Activated CD4-positive, CD25-positive, alpha-beta regulatory T cell treated with anti-CD3 and anti-CD28 coated beads, Interleukin-2, amount 50 U/mL, for 72 hours (primary cell): ENCODE measurements at places on chromosomes 7 and 10.

GRCh38 chr7:73555411-73555982, 2.0 kb downstream of the BCL7B start:
- DNase-seq = no peak

DNA sequence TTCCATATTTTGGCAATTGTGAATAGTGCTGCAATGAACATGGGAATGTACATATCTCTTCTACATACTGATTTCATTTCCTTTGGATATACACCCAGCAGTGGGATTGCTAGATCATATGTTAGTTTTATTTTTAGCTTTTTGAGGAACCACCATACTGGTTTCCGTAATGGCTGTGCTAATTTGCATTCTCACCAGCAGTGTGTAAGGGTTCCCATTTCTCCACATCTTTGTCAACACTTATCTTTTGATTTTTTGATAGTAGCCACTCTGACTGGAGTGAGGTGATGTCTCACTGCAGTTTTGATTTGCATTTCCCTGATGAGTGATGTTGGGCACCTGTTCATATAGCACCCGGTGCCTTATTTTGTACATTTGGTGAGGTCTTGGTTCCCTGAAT, 519.6 kb downstream of the REEP3 start:
- DNase-seq = no peak

DNA sequence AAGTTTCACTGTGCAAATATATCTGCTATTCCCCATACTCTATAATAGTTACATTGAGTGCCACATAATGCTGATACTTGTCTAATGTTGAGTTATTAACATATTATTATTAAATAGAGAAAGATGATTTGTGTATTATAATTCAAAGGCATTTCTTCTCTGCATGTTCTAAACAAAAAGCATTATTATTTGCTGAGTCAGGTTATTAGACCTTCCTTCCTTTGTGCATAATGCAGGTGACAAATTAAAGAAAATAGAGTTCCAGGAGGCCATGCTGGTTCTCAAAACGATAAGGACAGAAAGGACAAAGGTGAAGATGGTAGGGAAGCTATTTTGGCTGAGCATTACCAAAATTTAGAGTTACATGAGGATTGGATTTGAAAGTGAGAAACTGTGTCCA, 85.4 kb upstream of the CYP2C9 start:
- DNase-seq = no peak

DNA sequence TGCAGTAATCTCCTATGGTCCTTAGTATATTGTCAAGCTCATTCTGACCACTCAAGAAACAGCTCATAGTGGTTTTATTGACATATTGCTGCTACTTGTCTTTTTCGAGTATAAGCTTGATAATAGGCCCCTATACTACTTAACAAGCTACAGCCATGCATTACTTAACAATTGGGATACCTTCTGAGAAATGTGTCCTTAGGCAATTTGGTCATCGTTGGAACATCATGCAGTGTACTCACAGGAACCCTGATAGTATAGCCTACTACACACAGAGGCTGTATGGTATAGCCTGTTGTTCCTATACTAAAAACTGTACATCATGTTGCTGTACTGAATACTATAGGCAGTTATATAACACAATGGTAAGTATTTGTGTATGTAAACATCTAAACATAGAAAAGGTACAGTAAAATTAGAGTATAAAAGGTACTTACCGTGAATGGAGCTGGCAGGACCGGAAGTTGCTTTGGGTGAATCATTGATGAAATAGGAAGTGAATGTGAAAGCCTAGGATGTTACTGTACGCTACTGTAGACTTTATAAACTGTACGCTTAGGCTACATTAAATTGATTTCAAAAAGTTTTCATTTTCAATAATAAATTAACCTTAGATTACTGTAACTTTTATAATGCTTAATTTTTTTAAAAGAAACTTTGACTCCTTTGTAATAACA, 160.9 kb downstream of the LRRC4 start:
- DNase-seq = no peak

- DNase-seq = no peak
These were observed 12.1 kb upstream of the ATAD1 start for GRCh38 chr10:87829986-87830729.
